ENCODE measurements at places on chromosomes 6 and 20.

DNA sequence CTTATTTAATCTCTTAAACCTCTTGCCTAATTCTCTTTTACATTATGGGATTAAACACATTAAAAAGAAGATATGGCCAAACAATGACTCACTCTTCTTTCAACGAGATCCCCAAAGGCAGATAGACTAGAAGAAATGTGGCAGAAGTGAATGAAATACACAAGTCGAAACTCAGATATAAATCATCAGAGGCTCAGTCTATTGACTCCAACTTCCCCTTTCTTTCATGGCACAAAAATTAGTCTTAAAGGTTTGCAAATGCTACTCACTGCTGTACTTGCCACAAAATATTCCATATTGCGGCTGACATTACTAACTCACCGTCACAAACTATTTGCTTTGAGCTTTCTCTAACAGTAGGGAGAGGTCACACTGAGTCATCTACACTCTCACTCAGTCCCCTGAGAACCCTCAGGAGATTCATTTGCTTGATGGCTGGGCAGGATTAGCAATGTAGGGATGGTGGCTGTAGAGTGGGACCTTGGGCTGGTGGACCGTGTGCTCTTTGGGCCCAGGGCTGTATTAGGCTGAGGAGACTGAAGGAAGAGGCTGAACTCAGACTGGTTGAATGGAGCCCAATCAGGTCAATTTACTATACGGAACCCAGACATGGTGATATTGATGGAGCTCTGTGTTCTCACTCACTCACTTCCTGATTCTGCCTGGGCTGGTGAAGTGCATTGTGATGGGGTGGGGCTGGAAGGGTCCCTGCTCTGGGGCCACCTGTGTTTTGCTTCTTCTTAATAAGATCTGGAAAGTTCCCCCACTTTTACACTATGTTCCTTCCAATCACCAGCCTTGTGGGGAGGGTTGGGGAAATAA is 42.8 kb upstream of the UBR2 start:
- peak; percentile 23 for DNase-seq

- DNase-seq = no peak
Observed at GRCh38 chr6:102026649-102027048, 633.1 kb downstream of the GRIK2 start.

- DNase-seq = no peak
Observed at GRCh38 chr20:51759769-51760510, 8.2 kb downstream of the ATP9A start.

DNA sequence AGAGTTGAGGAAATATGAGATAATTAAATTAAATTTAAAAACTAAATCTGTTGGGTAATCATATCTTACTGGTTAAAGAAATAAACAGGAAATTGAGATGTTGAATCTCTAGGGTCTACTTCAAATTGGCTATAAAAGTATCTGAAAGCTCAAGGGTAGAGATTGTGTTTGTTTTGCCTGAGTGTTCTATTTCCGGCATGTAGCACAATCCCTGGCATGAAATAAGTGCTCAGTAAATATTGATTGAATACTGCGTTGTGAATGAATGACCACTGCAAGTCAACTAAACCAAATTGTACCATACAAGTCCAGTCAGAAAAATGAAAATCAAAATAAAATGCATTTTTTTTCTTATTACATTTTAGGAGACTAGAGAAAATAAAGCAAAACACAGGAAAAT is 709.8 kb downstream of the EPM2A start:
- DNase-seq = no peak

GRCh38 chr20:61099806-61100205 is 152.3 kb upstream of the CDH4 start:
- no peak for DNase-seq

DNA sequence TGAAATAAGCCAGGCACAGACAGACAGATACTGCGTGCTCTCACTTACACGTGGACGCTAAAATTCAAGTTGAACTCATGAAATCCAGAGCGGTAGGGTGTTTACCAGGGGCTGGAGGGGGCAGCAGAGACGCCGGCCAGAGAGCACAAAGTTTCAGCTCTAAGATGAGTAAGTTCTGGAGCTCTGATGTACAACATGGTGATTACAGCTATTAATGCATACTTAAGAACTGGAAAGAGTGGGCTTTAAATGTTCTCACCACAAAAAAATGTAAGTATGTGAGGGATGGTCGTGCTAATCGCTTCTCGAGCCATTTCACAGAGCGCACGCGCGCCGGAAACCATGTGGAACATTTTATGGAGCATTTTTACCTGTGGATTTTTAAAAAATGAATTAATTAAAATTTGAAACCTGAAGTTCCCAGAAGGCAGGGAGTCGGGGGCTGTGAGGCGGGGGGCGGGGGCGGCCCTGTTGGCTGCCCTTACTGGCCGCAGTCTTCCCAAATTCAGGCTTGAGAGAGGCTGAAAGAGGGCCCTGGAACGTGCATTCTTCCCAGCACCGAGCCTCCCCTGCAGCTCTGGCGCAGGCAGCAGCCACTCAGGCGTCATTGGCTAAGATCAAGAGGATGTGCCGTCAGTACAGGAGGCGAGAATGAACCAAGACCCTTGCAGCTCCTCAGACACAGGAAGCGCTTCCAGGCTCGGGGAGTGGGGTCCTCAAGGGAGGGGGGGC is 8.5 kb upstream of the SLCO4A1 start:
- no peak for DNase-seq

DNA sequence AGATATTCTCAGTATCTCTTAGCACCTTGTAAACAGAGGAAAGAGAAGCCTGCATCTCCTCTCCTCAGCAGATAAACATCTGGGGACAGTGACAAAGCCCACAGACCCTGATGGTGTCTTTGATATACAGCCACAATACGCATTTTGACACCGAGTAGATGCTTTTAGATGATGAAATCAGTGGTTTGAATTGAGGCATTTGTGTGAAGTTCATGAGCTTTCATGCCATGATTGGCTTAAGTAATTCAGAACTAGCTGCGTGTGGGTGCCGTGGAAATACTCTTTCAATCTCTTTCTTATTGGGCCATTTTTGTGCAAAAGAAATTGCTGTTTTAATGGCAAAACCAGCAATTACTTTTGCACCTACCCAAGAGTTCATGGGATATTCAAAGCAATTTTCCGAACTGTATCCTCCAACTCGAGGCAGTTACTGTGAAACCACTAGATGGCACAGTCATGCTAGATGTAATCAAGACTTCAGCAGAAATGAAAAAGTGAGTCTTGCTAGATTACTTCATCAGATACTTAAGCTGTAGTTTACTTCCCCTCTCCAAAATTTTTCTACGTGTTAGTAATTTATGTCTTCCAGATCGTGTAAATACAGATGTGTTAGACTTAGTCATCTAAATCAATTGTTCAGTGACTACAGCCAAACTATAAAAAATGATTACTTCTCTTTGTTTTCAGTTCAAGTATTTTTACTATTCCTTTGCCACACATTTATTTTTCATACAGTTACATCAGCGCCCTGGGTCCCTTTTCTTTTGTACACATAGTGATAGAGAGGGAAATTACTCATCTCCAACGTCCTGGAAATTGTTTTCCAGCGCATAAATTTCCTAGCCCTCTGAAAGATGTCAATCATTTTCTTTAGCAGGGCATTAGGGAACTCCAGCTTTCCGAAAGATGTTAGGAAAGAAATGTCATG is 49.4 kb downstream of the IYD start:
- peak; percentile 78 for DNase-seq

DNA sequence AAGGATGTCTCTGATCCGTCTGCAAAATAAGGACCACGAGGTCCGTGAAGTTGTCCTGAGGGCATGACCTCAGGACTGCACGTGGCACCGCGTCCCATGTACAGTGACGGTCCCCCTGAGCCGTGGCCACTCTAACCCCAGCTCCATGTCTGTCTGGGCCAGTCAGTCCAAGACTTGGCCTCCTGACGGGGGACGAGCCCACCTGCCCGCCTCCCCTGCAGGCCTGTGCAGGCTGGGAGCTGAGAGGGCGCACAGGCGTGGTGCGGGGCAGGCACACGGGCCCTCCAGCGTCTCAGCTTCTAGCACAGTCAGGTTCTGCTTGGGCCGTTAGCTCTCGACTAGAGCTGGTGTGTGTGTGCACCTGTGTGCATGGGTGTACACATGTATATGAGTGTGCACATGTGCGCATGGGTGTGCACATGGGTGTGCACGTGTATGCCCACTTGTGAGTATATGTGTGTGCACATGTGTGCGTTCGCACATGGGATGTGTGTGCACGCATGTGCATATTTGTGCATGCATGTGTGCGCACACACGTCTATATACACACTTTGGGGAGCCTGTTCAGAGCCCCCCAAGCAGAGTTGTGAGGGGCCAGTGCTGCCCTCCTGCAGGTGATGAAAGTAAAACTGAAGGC is 307.0 kb downstream of the TAF4 start:
- DNase-seq = no peak

DNA sequence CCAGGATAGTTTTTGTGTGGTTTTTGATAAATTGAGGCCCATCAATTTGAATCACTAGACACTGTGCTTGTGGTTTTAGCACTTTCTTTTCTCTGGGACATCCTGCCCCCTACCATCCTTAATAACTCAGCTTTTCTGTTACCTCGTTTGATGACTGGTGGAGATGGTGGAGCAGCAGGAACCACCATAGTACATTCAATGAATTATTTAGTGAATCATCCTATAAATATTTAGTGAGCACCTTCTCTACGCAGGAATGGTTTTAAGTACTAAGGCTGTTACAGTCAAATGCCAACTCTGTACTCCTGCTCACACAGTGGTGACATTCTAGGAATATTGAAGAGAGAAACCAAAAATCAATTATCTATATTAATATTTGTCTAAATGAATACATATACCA is 585.2 kb downstream of the HAO1 start:
- DNase-seq = no peak

GRCh38 chr20:51563486-51564332 is 21.2 kb upstream of the NFATC2 start:
- peak; percentile 84 for DNase-seq

- DNase-seq = no peak
Observed at GRCh38 chr20:1209447-1210387, 6.5 kb downstream of the C20orf202 start.

DNA sequence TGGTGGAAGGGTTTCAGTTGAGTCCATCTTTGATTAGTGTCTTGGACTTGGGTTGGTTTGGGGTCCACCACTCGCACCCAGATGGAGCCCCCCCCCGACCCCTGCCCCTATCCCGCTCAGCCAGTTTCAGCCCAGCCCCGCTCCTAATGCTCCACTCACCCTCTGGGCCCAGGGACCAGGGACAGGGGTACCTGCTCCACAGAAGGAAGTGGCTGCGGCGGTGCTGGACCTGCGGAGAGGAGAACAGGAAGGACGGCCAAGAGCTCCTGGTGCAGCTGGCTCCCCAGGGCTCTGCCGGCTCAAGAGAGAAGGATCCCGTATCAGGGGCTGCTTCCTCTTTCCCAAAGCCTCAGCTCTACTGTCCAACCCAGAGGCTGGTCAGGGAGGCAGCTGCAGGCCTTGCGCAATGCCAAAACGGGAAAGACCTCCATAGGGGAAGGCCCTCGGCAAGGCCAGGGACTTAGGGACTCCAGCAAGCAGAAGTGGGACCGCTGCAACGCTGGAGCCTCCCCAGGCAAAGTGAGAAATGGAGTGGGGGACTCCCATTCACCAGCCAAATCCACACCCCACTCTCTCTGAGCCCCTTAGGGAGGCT is at the start of gene SIGLEC1:
Gene SIGLEC1 (minus strand): TSS at position 322 of the 595 bp plus-strand sequence. CDS start 5,472 bp downstream, outside the sequence.
- DNase-seq = no peak

GRCh38 chr20:8540466-8540865 is 408.4 kb downstream of the PLCB1 start:
- no peak for DNase-seq

DNA sequence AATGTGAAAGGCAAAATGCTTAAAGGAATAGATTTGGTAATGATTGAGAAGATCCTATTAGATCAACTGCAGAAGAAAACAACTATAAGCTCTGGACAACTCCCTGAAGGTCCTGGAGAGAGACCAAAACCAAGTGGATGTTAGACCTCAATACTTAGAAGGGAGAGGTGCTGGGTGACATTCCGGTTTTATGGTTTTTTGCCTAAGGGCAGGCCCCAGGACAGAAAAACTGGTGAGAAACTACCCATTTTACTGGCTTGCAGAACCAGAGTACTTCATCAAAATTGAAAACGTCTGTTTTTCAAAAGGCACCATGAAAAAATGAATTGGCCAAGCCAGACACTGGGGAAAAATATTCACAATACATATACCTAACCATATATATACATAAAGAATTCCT is 26.3 kb downstream of the SAMHD1 start:
- DNase-seq = no peak

- no peak for DNase-seq
Observed at GRCh38 chr6:16399158-16399557, 160.8 kb downstream of the GMPR start.

DNA sequence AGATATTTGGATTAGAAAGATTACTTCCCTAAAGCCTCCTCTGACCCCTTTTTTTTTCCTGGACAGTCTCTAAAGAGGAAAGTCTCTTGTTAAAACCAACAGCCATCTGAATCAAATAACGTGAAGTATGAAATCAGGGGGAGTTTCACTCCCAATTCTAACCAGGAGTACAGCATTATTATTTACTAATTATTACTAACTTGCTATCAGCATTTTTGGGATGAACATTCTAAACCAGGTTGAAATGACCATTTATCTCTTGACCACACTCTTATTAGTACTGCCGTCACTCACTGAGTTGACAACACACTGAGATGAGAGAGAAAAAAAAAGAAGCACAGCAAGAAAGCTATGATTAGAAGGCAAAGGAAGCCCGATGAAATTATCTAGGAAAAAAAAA is 114.4 kb upstream of the BCLAF1 start:
- no peak for DNase-seq

GRCh38 chr6:109925075-109925474 is 53.0 kb upstream of the GPR6 start:
- no peak for DNase-seq

DNA sequence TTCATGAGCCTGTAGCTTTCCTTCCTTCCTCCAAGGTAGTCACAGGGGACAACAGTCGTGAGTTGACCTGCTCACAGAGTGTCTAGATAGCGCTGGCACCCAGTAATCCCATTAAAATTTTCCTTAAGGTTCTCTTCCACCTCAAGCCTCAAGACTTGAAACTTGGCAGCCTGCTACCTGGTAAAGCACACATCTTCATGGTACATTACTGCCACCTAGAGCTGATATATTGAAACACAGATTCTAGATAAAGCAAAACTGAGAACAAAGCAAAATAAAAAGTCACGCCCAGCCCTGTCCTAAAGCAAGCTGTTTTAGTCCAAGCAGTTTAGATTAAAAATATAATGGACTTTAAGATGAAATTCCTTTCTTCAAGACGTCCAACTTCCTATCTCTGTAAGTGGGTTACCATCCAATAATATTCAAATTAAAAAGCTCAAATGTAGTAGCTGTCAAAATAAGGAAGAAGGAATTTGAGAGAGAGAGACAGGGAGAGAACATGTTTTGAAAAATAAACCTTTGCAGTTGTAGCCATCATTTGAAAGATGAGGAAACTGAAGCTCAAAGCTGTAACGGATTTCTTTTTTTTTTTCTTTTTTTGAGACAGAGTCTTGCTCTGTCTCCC is 50.7 kb upstream of the CD83 start:
- peak; percentile 75 for DNase-seq

Measured in hematopoietic multipotent progenitor cell treated with erythropoietin and hydrocortisone succinate and interleukin-3 and kit ligand, for 8 days (in vitro differentiated cells).